ENCODE measurements at places on chromosomes 12 and 14. TPM values are rescaled to one million over a fixed set of nuclear protein-coding genes. Genes with fewer than 3 reads are reported as not detected.

DNA sequence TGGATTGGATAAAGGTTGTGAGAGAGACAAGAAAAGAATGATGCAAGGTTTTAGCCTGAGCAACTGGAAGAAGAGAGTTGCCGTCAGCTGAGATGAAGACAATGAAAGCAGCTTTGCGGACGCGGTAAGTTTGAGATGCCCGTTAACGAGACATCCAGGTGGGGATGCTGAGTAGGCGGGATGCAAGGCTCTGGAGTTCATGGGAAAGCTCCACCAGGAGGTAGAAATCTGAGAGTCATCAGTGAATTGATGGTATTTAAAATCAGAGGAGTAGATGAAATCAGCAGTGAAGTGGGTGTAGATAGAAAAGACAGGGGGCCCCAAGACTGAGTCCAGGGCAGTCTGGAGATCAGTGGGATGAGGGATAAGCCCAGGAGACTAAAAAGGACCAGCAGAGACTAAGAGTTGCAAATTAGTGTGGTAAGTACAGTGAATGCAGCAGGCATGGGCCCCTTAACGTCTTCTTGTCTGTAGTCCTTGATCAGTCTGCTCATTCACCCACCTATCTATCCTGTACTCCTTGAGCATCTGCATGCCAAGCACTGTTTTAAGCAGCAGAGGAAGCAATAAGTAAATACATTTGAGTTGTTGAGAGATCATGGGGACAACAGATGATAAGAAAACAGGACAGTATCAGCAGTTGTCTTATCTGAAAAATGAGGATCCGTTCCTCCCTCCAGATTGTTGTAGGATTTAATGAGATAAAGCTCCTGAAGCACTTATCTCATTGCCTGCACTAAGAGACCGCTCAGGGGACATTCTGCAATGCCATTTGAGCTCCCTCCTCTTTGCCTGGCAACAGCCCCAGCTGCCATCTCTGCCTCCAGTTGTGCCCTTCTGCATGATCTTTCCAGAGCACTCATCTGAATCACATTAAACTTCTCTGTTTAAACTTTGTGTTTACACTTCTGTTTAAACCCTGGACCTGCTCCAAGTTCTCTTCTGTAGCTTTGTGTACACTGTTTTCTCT is 91.5 kb downstream of the APAF1 start:
- DNase-seq: peak; percentile 52

DNA sequence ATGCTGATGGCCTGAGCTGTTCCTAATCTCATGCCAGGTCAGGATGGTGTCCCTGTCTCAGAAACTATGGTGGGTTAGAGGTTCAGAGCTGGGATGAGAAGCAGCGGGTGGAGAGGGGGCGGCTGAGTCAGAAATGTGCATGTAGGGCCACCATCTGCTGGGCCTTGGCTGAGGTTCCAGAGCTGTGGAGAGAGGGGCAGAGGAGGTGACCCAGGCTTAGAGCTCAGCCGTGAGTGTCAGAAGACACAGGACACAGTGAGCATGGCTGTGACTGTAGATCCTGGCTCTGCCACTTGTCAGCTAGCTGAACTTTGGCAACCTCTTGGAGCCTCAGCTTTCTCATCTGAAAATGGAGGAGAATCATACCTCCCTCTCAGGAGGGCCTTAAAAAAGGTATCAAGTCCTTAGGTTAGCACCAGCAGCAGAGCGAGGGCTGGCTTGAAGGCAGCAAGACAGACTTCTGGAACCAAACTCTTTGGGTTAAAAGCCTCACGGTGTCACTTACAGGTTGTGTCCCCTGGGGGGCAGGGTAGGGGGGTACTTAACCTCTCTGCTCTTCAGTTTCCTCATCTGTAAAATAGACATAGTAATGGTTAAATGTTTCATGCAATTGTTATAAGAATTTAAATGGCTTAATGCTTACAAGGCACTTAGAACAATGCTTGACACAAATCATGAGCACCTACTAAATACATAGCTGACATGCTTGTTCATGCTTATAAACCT is 34.8 kb downstream of the TMEM229B start:
- no peak for DNase-seq

Gene FGD4
- 38.3 TPM for total RNA-seq

Gene YLPM1
- total RNA-seq: 44.8 TPM

GRCh38 chr12:50598321-50598862 is 93.6 kb downstream of the DIP2B start:
- no peak for DNase-seq

- no peak for DNase-seq
These were observed 74.7 kb downstream of the ITPK1 start for GRCh38 chr14:93040982-93041381.

DNA sequence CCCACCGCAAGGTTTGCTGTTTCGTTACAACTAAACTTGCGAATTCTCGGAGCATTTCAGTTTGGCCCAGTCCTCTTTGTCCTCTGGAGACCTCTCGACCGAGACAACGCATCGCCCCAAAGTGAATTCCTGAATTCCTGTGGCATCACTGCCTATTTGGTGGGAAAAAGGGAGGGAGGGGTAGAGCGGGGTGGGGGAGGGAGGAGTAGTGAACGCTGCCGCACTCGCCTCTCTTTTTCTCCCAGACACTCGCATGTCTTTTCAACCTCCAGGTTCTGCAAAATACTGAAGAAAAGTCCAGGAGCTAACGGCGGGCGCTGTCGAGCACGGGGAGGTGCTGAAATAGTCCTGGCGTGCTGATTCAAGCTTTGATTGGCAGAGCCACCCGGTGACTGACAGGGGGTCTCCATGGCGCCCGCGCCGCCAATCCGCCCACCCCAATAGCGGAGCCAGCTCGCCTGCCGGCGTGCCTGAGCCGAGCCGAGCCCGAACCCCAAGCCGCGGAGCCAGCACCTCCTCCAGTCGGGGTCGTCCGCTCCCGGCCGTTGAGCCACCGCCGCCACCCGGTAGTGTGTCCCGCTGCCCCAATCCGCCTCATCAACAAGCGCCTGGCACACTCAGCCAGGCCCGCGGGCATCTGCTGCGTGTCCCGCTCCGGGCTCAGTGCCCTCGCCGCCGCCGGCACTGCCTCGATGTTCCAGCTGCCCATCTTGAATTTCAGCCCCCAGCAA is at the start of gene SIX6:
Gene SIX6 (plus strand): TSS at position 440 of the 731 bp plus-strand sequence. CDS start 253 bp downstream, at position 693.
- peak; percentile 49 for DNase-seq

DNA sequence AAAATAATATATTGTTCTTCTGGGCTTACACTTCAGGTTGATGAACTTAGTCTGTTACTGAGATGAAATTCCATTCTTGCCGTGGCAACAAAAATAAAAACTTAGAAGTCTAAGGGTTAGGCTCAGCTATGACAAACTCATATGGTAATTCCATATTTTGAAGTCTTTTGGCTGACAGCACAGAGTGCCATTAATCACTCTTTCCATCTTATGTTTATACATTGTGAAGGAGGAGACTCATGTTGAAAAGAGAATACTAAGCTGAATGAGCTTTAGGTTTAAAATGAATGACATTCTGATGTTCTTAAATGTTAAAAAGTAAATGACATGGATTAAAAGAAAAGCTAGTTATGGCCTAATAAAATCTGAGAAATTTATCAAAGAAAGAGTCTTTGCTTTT is 291.9 kb downstream of the SOX5 start:
- no peak for DNase-seq

DNA sequence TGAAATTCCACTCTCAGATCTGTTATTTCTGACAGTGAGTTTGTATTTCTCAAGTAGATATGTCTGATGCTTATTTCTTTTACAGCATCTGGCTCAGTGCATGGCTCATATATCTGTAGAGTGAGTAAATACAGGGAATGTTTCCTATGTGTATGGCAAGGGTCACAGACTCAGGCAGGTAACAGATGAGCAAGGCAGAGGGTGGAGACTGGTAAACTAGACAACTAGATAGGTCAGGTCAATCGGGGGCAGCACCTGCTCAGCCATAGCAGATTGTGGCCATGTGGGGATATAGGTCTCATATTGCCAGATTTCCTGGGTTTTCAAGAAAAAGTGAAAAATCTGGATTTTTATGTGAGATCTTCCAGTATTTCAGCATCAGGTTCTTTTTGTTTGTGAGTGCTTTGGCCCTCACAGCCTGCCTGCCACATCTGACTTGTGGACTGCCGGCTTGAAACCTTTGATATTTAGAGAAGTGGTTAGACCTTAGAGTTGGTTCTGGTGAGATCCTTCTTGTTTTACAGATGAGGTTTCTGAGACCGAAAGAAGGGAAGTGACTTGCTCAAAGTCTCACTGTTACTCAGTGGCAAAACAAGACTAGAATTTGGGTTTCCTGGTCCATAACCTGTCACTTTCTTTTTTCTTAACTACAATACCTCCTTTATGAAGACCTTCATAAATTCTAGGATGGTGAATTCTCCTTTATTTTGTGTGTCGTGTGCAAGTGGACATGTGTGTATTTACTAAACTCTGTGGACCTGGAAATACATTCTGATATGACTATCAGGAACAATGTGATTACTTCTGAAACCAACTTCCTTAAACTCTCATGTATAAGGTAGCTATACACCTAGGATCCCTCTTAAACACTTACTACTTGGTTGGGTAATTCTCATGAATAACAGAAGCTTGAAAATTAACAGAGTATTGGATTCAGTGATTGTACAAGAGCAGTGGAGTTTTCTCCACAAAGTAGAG is 34.4 kb downstream of the PROX2 start:
- DNase-seq: no peak

DNA sequence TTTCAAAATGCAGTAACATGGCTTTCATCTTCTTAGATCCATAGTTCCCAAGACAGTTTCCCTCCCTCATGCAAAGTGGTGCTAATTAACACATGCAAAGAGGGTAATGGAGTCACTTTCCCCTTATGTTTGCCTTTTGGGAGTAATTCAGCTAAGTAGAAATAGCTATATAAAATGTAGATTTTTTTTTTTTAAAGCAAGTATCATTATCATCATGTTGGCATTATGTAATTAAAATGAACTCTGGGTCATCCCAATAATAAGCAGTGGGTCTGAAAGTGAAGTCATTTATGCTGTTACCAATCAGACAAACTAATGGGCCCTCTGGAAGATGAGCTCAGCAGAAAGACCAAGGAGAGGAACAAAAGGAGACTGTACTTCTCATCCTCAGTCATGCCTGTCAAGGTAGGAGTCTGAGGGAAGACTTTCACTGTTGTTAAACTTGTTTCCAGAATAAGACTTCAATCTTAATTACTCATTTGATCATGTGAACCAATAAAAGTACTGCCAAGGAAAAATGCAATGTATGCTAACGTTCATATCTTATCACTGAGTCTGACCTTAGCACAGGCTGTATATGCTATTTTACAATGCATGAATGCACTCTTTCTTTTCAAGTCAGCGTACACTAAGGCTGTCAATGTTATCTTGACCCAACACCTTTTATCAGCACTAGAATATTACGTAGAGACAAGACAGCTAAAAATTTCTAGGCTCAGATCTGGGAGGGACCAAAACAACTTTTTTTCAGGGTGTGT is 26.8 kb downstream of the AREL1 start:
- DNase-seq: peak; percentile 31

DNA sequence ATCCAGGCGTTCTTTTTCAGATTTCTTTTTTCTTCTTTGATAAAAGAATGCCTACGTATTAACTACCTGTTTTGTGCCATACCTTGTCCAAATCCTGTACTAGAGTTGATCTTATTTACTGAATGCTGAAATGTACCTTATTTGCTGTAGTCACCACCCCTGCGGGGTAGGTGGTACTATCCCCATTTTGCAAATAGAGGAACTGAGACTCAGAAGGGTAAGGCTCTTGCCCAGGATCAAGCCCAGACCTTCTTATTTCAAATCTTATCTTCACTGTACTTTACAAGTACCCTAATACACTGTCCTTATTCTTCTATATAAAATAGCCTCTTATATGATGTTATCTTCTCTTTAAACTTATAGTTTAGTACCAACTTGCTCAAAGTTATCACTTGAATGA is 206.5 kb downstream of the SLC41A2 start:
- no peak for DNase-seq

GRCh38 chr14:69632593-69633151 is 21.3 kb downstream of the SUSD6 start:
- no peak for DNase-seq

Gene HOXC12
- not detected for total RNA-seq

DNA sequence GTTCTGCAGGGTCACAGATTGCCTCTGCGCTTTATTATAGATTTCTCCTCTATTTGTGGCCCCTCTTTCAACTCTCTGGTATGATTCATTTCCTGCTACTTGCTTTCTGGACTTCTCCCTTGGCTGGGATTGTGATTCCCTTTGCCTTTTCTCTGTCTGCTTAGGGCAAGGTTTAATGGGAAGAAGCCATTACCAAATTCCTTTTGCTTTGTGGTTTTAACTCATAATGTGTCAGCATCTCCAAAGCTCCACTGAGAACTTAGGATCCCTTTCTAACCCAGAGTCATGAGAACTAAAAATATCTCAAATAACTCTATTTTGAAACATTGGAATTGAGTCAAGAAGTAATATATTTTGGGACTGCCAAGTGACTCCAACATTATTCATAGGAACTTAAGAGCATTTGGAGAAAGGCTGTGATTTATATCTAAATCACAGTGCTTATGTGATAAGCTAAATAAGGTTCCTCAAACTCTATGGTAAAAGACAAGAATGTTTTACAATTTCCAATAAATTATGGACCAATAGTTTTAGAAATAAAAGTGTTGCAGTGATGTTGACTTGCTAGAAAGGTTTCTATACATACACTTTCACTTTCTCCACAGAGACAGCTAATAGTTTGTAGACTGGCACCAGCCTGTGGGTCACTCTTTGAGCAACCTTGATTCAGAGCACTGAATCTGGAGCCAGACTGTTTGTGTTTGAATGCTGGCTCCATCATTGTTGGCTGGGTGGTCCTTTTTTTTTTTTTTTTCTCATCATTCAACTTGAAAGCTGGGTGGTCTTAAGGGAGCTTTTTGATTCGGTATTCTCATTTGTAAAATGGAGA is 93.9 kb downstream of the DACT1 start:
- DNase-seq: no peak

GRCh38 chr12:77946541-77947061 is 115.9 kb downstream of the NAV3 start:
- no peak for DNase-seq

DNA sequence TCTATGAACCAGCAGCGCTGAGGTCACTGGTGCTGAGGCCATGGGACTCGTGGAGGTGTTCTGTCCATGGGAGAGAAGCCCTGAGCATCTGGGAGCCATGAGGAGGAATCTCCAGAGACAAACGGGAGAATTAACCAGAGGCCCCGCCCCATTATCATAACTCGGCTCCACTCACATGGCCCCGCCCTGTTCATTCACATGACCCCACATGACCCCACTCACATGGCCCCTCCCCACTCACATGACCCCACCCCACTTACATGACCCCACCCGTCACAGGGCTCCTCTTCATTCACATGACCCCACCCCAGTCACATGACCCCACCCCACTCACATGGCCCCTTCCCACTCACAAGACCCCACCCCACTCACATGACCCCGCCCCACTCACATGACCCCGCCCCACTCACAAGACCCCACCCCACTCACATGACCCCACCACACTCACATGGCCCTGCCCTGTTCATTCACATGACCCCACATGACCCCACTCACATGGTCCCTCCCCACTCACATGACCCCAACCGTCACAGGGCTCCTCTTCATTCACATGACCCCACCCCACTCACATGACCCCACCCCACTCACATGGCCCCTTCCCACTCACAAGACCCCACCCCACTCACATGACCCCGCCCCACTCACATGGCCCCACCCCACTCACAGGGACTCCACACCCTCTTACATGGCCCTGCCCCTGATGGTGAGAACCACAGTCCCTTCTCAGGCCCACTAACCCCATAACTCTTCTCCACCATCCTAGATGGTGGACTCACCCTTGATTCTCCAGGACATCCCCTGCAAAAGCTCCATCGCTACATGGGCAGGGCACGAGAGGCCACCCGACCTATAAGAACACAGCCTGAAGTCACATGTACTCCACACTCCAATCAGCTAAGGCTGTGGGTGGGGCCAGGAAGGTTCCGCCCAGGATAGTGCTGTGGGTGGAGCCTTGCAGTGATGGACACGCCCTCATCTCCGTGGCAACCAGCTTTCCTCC is 151.1 kb upstream of the SFSWAP start:
- DNase-seq: no peak

Gene BTBD7
- 25.8 TPM for total RNA-seq

All from hepatocyte (in vitro differentiated cells).